Activated CD8-positive, alpha-beta T cell treated with anti-CD3 and anti-CD28 coated beads for 36 hours (primary cell): ENCODE measurements at places on chromosomes 12 and 14. TPM values are rescaled to one million over a fixed set of nuclear protein-coding genes. Genes with fewer than 3 reads are reported as not detected.
A peak's percentile ranks its signal among the peaks of the same experiment; 100 is the strongest.

GRCh38 chr14:66853311-66853710 is 335.9 kb upstream of the GARIN2 start:
- no peak for DNase-seq

- DNase-seq = no peak
Measured at GRCh38 chr12:102903337-102904007, 13.6 kb downstream of the PAH start.

The REP15 gene
- not detected for total RNA-seq

- DNase-seq = peak; percentile 43
Measured at GRCh38 chr12:131850856-131851559, 22.8 kb downstream of the MMP17 start.

The WNT1 gene
- total RNA-seq = not detected

The HPD gene
- total RNA-seq = not detected

The GLIPR1L1 gene
- not detected for total RNA-seq

- DNase-seq = no peak
Measured at GRCh38 chr12:93183940-93184671, 193.6 kb upstream of the NUDT4 start.

DNA sequence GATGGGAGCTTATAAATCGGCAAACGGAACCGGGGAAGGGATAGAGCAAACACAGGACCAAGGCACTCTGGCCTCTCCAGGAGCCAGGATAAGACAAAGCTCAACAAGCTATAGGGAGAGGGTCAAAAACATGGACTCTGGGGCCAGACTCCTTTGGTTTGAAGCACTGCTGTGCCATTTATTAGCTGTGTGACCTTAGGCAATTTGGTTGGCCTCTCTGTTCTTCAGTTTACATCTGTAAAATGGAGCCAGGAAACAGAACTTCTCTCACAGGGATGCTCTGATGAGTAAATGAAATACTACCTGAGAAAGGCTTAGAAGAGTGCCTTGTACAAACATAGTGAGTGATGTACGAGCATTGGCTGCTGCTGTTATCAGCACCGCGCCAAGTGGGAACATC is 213.3 kb upstream of the PWP1 start:
- no peak for DNase-seq

The SIX1 gene
- not detected for total RNA-seq

- no peak for DNase-seq
Measured at GRCh38 chr14:102645746-102646440, 53.4 kb downstream of the RCOR1 start.

DNA sequence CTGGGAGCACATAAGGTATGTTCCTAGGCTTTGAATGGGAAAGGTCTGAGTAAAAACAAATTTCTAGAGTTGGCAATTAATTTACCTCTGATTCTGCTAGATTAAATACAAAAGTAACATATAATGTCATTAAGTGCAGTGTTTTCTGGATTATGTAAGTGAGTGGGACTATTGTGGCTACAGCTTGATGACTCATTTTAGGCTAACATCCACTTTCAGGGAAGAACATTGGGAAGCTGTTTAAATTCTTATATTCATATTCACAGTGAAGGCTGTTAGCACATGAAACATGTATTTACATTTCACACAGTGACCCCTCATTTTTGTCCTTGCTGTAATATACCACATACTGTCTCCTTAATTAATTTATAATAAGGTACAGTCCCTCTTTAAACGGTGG is 13.2 kb upstream of the BMAL2 start:
- DNase-seq = no peak

The AQP6 gene
- not detected for total RNA-seq

DNA sequence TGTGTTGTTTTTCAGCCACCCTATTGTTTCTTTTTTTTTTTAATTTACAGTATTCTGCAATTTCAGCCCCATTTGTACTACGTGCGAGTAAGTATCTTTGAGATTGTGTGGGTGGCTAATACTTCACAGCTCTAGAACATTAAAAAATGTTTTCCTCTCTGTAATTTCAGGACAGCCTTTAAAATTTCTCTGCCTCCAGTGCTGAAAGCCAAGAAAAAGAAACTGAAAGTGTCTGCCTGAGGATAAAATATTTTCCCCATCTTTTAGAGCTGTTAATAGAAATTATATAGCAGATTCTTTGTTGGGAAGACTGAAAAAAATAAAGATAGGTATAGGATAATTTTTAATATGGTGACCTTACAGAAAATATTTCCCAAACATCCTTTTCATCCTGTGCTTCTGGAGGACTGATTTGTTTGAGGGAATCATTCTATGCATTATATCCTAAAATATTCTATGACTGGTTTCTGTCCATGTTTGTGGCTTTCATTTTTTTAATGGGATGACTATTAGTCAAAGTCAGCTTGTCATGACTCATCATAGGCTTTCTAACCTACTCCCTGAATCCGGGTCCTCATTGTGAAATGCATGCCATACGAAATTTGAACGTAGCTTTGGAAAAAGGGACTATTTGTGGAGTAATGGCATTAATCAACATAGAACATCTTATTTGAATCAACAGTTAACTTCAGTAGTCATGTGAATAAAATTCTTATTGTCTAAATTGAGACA is 10.8 kb upstream of the TCTN2 start:
- no peak for DNase-seq

- DNase-seq = no peak
Measured at GRCh38 chr12:5868625-5869295, 76.3 kb downstream of the ANO2 start.

- DNase-seq = no peak
Measured at GRCh38 chr14:90785876-90786450, 30.3 kb downstream of the TTC7B start.

GRCh38 chr12:68632486-68632885 is 21.8 kb downstream of the RAP1B start:
- no peak for DNase-seq

- DNase-seq = peak; percentile 6
Measured at GRCh38 chr14:67815573-67816225, 691 bp downstream of the ZFYVE26 start.

The TEX52 gene
- 0.36 TPM for total RNA-seq

The CCNK gene
- total RNA-seq = 90.2 TPM

DNA sequence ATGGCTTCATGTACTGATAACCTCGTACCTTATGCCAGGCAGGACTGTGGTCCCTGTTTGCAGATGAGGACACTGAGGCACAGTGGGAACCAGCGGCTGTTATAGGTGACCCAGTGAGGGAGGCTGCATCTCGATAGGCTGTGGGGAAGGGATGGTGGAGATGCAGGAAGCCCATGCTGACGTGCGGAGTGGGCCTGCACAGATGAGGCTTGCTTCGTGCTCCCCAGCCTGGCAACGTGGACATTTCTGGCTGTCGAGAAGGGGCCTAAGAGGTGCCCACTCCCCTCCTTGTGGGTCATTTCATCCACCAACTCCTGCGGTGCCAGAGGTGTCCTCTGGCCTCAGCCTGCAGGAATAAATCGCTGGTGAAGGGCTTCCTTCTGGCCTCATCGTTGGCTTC is 107.4 kb downstream of the SLC25A47 start:
- DNase-seq = no peak

GRCh38 chr14:102731101-102731870 is 46.0 kb upstream of the TRAF3 start:
- DNase-seq = no peak

DNA sequence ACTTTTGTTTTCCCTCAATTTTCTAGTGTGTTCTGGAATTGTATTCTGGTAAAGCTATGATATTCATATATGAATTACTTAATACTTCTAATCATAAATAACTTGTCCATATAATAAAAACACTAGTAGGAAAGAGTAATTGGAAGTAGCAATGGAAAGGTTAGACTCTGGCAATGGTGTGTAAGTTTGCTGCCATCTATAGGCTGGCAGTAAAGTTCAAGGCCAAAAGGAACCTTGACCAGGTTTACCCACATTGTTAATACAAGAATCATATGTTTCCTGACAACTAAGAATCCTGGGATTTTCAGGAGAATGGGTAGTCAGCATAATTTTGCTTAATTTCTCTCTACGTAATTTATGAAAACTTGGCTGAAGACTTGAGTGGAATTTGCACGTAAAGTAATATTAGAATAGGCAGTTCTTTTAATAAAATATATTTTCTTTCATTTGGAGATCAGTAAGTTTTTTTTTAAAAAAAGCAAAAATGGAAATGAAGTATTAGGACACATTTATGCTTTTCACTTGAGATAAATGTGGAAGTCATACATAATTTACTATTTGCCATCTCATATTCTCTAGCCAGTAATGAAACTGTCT is 926.7 kb downstream of the GALC start:
- no peak for DNase-seq

The HSPA2 gene
- total RNA-seq = 3.6 TPM

The PCNX1 gene
- total RNA-seq = 32.7 TPM

The AMN gene
- 1.4 TPM for total RNA-seq

- DNase-seq = no peak
Measured at GRCh38 chr12:50442178-50442908, 41.7 kb downstream of the LARP4 start.

DNA sequence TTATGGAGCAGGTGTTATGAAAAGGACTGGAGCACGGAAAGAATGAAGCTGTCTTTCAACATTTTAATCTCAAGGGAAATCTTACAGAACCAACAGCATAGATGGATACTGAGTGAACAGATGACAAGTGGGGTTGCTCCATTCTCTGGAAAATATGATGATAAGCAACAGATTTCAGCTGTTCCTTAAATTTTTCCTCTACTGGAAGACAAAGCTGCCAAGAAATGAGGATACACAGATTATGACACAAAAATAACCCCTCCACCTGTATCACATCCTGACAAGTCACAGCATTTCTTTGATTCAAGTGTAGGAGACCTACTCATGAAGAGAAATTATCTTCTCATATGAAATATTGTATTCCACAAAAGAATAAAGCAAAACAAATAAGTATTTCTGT is 13.0 kb upstream of the TMTC2 start:
- no peak for DNase-seq

The PRH2 gene
- total RNA-seq = not detected

- no peak for DNase-seq
Measured at GRCh38 chr14:27315477-27315876, 717.6 kb upstream of the NOVA1 start.

- DNase-seq = no peak
Measured at GRCh38 chr14:72559202-72559601, 334.7 kb downstream of the DPF3 start.

The VAMP1 gene
- total RNA-seq = 51.2 TPM

GRCh38 chr12:110733089-110733715 is 9.5 kb downstream of the PPP1CC start:
- no peak for DNase-seq

GRCh38 chr14:55977392-55978150 is 140.6 kb upstream of the PELI2 start:
- no peak for DNase-seq

- DNase-seq = no peak
Measured at GRCh38 chr14:101357038-101357437, 204.3 kb upstream of the DIO3 start.

- no peak for DNase-seq
Measured at GRCh38 chr14:75484711-75485429, 37.4 kb upstream of the BATF start.

GRCh38 chr12:55652352-55652751 is 15.7 kb downstream of the OR10P1 start:
- DNase-seq = peak; percentile 46

- DNase-seq = peak; percentile 66
Measured at GRCh38 chr12:57604454-57604991, at the start of gene DTX3. Gene DTX3 (plus strand): TSS chr12:57604824. CDS start chr12:57606518, 1,694 bp downstream.
